ENCODE measurements at places on chromosomes 3 and 15.

DNA sequence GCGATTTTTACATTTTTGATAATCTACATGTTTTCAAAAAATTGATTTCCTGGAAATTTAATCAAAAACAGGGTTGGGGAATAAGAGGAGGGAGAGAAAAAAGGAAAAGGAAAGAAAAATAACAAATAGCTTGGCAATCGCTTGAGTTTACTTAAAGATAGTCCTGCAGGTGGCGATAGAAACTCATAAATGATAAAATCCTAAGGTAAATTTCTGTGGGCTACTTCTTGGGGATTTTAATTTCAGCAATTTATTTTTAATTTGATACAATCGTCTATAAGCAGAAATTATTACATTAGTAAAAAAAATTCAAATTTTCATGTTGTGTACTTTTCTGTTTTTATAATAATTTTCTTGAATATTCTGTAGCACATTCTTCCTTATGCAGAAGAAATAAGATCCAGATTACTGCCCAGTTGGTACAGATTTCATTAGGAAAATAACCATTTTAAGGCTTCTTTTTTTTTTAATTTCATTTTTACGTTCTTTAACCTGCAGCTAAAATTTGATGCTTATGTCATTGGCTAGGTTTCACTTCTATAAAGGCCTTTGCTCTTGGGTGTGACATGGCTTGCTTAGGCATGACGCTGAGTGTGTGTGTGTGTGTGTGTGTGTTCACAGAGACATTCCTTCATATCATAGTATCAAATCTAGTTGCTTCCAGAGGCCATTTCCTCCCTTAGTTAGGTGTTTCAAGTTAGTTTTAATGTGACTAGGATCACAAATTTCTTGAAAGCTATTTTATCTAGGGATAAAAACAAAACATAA is 181.8 kb downstream of the MCTP2 start:
- DNase-seq, result peak; percentile 53

- peak; percentile 32 for DNase-seq
Measured at GRCh38 chr15:60076582-60077276, 72.6 kb downstream of the FOXB1 start.

- no peak for DNase-seq
Measured at GRCh38 chr3:10489746-10490483, 15.5 kb downstream of the ATP2B2 start.

DNA sequence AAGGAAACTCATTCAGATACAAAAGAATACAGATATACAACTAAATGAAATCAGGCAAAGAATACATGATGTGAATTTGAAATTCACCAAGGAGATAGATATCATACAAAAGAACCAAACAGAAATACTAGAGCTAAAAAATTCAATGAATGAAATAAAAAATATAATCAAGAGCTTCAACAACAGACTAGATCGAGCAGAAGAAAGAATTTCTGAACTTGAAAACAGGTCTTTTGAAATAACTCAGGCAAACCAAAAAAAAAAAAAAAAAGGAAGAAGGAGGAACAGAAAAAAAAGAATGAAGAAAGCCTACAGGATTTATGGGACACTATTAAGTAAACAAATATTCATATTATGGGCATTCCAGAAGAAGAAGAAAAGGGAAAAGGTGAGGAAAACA is 137.8 kb downstream of the DMXL2 start:
- DNase-seq, result no peak

- DNase-seq, result no peak
Measured at GRCh38 chr3:94460931-94461330, 398.1 kb downstream of the NSUN3 start.

DNA sequence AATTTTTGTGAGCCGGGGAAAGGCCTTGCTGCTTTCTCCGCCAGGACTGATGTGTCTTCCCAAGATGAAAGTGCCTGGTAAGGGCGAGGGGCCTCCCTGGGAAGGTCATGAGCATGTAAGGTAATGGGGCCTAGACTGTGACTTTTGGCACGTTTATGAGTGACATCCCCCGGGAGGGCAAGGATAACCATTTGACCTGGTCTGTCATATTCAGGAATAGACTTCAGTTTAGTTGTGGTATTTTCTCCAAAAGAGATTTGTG is 631 bp upstream of the CNBP start:
- DNase-seq, result no peak

DNA sequence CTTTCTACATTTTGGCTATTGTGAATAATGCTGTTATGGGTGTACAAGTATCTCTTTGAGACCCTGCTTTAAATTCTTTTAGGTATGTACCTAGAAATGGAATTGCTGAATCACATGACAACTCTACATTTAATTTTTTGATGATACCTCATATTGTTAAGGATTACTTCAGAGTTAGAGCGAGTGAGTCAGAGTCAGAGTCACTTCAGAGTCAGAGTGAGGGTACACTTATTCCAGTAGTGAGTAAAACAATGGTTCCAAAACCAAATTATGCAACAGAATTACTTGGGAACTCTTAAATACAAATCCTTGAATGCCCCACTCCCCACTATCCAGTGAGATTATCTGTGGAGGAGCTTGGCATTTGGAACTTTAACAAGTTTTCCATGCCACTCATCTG is 50.3 kb upstream of the SNRK start:
- DNase-seq, result no peak

- DNase-seq, result no peak
Measured at GRCh38 chr3:20245781-20246180, 59.8 kb upstream of the SGO1 start.

- DNase-seq, result no peak
Measured at GRCh38 chr15:64895285-64896065, 16.2 kb upstream of the ANKDD1A start.

DNA sequence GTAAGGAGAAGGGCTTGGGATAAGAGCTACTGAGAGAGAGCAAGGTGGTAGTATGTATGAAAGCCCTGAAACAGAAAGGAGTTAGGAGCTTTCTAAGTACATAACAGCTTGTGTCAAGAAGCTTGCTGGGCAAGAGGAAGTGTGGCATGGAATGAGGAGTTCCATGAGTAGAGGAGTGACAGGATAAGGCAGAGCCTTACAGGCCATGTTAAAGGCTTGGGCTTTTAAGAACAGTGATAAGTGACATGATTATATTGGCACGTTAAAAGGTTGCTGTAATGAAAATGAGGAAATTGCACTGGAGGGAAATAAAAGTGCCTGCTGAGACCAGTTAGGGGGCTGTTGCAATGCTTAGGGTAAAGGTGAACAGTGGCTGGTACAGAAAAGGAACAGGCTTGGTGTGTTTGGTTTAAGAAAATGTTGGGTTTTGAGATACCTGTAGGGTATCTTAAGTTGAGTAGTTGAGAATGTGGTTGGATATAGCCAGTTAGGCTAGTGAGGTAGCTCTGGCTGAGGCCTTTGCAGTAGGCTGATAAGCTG is 49.0 kb downstream of the MEF2A start:
- no peak for DNase-seq

GRCh38 chr3:1171320-1171719 is 78.5 kb downstream of the CNTN6 start:
- DNase-seq, result no peak

- DNase-seq, result no peak
Measured at GRCh38 chr3:108420926-108421325, 89.5 kb downstream of the MYH15 start.

DNA sequence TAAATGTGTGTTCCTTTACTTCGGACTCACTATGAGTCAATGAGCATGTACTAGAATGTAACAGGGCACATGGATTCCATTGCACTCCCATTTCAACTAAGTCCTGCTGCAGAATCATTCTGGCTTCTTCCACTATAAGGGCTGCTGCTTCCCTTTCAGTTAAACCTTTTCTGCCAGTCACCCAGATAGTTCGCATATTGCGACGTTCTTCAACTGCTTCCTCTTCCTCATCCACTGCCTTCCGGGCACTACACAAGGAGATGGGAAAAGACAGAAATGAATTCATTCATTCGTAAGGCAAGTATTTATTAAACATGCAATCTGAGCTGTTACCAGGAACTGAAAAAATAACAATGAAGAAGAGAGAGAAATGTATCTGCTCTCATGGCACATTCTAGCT is 55.6 kb downstream of the POLQ start:
- no peak for DNase-seq

DNA sequence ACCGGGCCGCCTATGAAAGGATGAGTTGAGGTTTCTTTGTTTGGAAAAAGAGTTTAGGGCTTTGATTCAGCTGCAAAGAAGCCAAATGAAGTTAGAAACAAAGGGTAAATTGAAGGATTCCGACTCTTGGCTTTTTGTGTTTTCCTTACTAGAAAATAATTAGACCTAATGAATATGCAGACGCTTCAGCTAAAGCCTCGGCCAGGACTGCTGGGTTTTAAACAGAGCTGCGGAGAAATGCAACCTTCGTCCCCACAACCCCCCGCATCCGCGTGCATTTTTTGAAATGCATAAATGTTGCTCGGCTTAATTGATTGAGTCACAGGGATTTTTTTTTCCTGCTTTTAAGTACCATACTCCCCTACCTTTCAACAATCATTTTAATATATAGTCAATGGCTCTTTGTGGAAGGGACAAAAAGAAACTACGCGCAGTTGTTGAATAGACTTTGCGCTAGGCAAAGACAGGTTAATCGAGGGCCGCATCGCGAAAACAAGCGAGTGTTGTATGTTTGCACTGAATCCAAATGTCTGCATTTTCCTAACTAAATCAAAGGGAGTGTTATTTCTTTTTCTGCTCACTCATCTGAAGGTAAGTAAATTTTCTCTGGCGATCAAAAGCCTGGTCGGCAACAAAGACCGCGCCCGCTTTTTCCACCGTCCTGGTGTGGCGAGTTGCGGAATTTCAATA is 1.3 kb upstream of the ZIC4 start:
- DNase-seq, result no peak

- DNase-seq, result no peak
Measured at GRCh38 chr15:89030311-89030710, 57.9 kb upstream of the ABHD2 start.

DNA sequence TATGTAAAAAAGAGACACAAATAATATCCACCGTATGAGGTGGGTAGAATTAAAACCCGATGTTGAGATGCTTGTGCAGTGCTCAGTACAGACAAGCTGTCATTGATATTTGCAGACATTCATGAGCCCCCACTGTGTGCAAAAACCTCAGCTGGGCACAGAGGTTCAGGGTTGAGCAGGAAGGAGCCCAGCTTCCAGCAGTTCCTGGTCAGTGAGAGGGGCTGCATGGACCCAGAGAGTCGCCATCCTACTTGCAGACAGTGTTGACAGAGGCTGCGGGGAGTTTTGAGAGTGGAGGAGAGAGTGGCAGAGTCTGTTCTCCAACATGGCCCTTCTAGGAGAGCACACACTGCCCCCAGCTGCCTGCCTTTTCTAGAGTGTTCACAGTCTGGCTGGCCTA is 6.1 kb upstream of the LTF start:
- no peak for DNase-seq

Measured in NCI-H1417 treated with DMSO at 0.1 percent for 48 hours (cell line).